HepG2 (cell line): ENCODE measurements at places on chromosomes 1 and 21. TPM values are rescaled to one million over a fixed set of nuclear protein-coding genes. Genes with fewer than 3 reads are reported as not detected.

Gene DNAH14
- 4.5 and 5.8 TPM in 2 replicates for polyA plus RNA-seq

Gene ELAPOR1
- polyA plus RNA-seq = 0.12 and 0.13 TPM in 2 replicates

Gene ICOSLG
- 1.3 and 2.9 TPM in 2 replicates for polyA plus RNA-seq

Gene CYYR1
- polyA plus RNA-seq = not detected in 2 replicates

Gene PODN
- 0.10 and 0.13 TPM in 2 replicates for polyA plus RNA-seq

Gene LCE3D
- polyA plus RNA-seq = not detected in 2 replicates

Gene S100A11
- polyA plus RNA-seq = 32.5 and 34.4 TPM in 2 replicates

Gene CD52
- polyA plus RNA-seq = 0.32 and 0.93 TPM in 2 replicates

Gene SPRR1A
- not detected in 2 replicates for polyA plus RNA-seq

Gene WNT2B
- 0.32 and 0.69 TPM in 2 replicates for polyA plus RNA-seq

Gene CCDC185
- polyA plus RNA-seq = not detected in 2 replicates

Gene AKR7A3
- polyA plus RNA-seq = 0.58 and 1.0 TPM in 2 replicates

Gene ESPN
- polyA plus RNA-seq = 54.2 and 70.4 TPM in 2 replicates

Gene NPR1
- polyA plus RNA-seq = not detected in 2 replicates

Gene TMPRSS15
- polyA plus RNA-seq = not detected in 2 replicates

DNA sequence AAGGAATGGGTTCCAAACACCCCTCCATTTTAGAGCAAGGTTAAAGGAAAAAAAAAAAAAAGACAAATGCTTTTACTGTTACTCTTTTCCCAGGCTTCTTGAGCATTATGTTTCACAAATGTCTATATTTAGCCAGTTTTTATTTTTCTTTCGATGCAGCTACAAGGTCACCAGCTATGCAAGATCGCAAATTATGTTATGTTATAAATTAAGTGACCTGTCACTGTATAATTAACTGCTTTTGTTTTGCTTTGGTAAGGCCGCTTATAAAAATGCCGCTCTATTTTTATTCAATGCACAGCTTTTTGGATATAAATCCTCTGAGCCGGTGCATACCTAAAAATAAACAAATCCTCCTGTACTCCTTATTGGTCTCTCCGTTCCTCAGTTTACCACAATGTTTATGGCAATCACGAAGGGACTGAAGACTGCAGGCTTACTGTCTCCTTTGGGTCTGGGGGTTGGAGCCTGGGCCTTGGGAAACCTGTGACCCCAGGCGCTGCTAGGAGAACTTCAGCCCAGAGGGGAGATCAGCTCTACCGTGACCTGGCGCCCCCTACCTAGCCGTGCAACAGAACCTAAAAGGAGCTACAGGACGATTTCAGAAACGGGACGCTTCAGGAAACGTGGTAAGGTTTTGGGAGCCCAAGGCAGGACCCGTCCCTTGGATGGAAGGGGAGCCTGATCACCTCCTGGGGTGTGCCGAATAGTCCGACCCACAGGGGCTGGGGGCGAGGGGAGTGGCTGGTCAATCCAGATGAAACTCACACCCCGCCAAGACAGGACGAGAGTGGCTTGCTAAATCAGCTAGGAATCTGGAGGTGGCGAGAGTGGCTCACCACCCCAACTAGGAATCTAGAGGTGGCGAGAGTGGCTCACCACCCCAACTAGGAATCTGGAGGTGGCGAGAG lies 101.2 kb upstream of the CD55 start:
- H3K27ac ChIP-seq = no peak overlapping the region
- no peak for DNase-seq
- no peaks in the 10 kb centered on the region for H3K36me3 ChIP-seq
- no peaks in the 10 kb centered on the region for H3K4me1 ChIP-seq
- no peaks in the 10 kb centered on the region for H3K27me3 ChIP-seq

DNA sequence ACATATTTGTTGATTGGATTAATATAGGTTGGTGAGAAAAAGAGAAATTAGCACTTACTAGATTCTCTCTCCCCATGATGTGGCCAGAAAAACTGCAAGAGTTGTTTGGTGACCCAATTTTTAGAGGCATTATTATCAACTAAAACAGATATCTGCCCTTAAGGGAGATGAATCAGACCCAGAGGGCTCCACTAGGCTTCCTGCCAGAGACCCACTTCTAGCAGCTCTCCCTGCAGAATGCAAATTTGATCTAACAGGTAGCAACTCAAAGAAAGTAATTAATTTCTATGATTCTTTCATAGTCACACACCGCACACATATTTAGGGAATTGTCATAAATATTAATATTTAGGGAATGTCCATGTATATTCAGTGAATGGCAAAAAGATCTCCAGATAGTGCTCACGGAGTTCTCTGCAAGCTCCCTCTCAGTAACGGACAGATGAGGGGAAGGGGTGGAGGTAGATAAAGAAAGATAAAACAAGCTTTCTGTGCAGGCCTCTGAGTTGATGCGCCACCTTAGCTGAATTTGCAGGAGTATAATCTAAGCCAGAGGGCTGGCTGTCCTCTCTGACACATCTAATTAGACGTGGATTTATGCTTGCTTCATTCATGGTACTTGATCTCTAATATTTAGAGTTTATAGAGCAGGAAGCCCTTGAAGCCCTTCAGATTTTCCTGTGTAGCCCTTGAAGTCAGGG lies 84.1 kb upstream of the CCDC190 start:
- no peaks in the 10 kb centered on the region for H3K27me3 ChIP-seq
- H3K4me3 ChIP-seq = no peak overlapping the region
- DNase-seq = no peak
- H3K36me3 ChIP-seq = no peaks in the 10 kb centered on the region

GRCh38 chr21:31781737-31782136 lies 49.8 kb upstream of the SCAF4 start:
- no peaks in the 10 kb centered on the region for H3K36me3 ChIP-seq
- no peaks in the 10 kb centered on the region for H3K27me3 ChIP-seq
- H3K27ac ChIP-seq = no peak overlapping the region
- H3K4me3 ChIP-seq = no peak overlapping the region
- no peak for DNase-seq

- no peak for DNase-seq
- no peaks in the 10 kb centered on the region for H3K27me3 ChIP-seq
- H3K4me3 ChIP-seq = no peak overlapping the region
Measured at GRCh38 chr1:106876384-106876783, 180.1 kb upstream of the PRMT6 start.

DNA sequence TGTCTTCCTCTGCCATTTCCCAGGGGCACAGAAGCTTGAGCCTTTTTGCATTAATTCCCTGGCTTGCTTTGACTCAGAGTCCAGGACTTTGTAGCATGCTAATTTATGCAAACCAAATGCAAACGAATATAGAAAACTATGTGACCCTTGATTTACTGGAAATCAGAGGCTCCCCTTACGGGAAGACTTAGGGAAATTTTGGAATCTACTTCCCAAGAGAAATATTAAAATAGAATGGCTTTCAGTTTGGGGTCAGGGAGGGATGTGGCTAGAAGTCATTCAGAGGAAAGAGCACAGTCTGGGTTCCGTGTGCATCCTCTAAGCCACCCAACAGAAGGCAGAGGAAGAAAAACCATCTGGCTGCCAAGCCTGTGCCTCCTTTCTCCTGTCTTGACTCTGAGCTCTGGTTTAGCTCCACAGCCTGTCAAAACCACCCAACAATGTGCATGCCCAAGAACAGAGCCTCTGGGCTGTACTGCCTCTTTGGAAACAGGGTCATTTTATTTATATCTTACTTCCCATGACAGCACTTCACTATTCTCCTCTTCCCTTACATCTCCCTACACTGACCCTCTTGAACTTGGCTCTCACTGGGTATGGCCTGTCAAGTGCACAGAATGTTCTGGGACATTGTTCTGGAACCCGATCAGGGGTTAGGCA lies 30.1 kb downstream of the ATF3 start:
- H3K4me3 ChIP-seq = no peak overlapping the region
- H3K27ac ChIP-seq = no peak overlapping the region
- no peaks in the 10 kb centered on the region for H3K4me1 ChIP-seq
- H3K27me3 ChIP-seq = peaks cover 3% of the 10 kb centered on the region
- no peaks in the 10 kb centered on the region for H3K36me3 ChIP-seq
- DNase-seq = no peak

DNA sequence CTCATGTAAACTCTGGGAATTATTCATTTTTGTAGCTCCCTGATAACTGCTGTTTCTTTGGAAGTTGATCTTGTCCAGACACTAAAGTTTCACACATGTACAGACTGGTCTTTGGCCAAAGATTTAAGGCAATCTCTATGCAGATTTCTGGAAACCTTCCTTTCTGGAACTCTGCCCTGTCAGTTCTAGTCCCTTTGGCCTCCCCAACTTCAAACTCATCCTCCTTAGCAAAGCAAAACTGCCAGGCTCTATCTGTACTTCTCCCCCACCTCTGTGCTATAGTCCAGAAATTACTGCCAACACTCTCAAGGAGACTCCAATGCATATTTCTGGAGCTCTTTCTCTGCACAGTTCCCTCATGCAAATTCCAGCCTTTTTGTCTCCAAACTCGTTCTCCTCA lies 36.5 kb downstream of the C1orf198 start:
- no peaks in the 10 kb centered on the region for H3K36me3 ChIP-seq
- no peaks in the 10 kb centered on the region for H3K27me3 ChIP-seq
- no peak overlapping the region for H3K27ac ChIP-seq

GRCh38 chr1:10225573-10225972 lies 15.2 kb downstream of the KIF1B start:
- no peak for DNase-seq
- H3K27me3 ChIP-seq = no peaks in the 10 kb centered on the region
- H3K4me1 ChIP-seq = peaks cover 43% of the 10 kb centered on the region
- no peak overlapping the region for H3K27ac ChIP-seq
- H3K36me3 ChIP-seq = no peaks in the 10 kb centered on the region
- H3K4me3 ChIP-seq = no peak overlapping the region

GRCh38 chr1:27992276-27992675 lies 32.5 kb downstream of the XKR8 start:
- peaks cover 63% of the 10 kb centered on the region for H3K36me3 ChIP-seq
- H3K4me1 ChIP-seq = no peaks in the 10 kb centered on the region
- no peaks in the 10 kb centered on the region for H3K27me3 ChIP-seq
- DNase-seq = no peak
- H3K4me3 ChIP-seq = no peak overlapping the region

GRCh38 chr1:245942856-245943255 lies 564.2 kb downstream of the SMYD3 start:
- DNase-seq = no peak
- H3K27ac ChIP-seq = no peak overlapping the region
- no peaks in the 10 kb centered on the region for H3K36me3 ChIP-seq
- H3K4me3 ChIP-seq = no peak overlapping the region

GRCh38 chr1:30731806-30732276 lies 8.5 kb upstream of the MATN1 start:
- H3K4me3 ChIP-seq = no peak overlapping the region
- no peaks in the 10 kb centered on the region for H3K4me1 ChIP-seq
- DNase-seq = no peak
- H3K27me3 ChIP-seq = peaks cover 2% of the 10 kb centered on the region

GRCh38 chr1:219825355-219825754 lies 103.0 kb downstream of the SLC30A10 start:
- no peaks in the 10 kb centered on the region for H3K4me1 ChIP-seq
- no peaks in the 10 kb centered on the region for H3K36me3 ChIP-seq
- DNase-seq = no peak

GRCh38 chr1:17192394-17193221 lies 12.3 kb upstream of the PADI1 start:
- no peaks in the 10 kb centered on the region for H3K36me3 ChIP-seq
- no peak for DNase-seq
- H3K4me3 ChIP-seq = no peak overlapping the region
- no peaks in the 10 kb centered on the region for H3K4me1 ChIP-seq
- H3K27ac ChIP-seq = no peak overlapping the region
- 0 out of 3 replicates have a peak, but pooled peaks cover 4% of the 10 kb centered on the region for H3K27me3 ChIP-seq

- H3K4me1 ChIP-seq = peaks cover 45% of the 10 kb centered on the region
- no peak overlapping the region for H3K4me3 ChIP-seq
- no peak for DNase-seq
- H3K27me3 ChIP-seq = no peaks in the 10 kb centered on the region
- peaks cover 21% of the 10 kb centered on the region for H3K36me3 ChIP-seq
- no peak overlapping the region for H3K27ac ChIP-seq
Measured at GRCh38 chr1:207822124-207822601, 70.3 kb downstream of the CD46 start.

- no peak for DNase-seq
- peaks cover 8% of the 10 kb centered on the region; the same call in 1 of the 2 replicates for H3K4me1 ChIP-seq
- H3K36me3 ChIP-seq = peaks cover 73% of the 10 kb centered on the region
- H3K27me3 ChIP-seq = no peaks in the 10 kb centered on the region
- H3K27ac ChIP-seq = no peak overlapping the region
Measured at GRCh38 chr1:11147197-11147770, 41.9 kb upstream of the ANGPTL7 start.

DNA sequence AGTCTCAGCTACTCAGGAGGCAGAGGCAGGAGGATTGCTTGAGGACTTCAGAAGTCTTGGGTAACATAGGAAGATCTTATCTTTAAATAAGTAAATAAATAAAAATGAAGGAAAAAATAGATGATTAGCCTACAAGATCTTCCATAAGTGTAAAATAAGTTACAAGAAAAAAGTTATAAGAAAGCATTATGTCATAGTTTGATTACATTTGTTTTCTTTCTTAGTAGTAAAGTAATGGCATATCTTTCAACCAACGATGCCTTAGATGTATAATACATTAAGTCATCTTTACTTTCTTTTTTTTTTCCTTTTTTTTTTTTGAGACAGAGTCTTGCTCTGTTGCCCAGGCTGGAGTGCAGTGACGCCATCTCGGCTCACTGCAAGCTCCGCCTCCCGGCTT lies 46.5 kb downstream of the SNRPE start:
- DNase-seq = no peak
- no peak overlapping the region for H3K27ac ChIP-seq
- no peaks in the 10 kb centered on the region for H3K27me3 ChIP-seq
- no peak overlapping the region for H3K4me3 ChIP-seq
